ENCODE measurements at places on chromosomes 2 and 18.

- DNase-seq, result no peak
Measured at GRCh38 chr2:105773568-105773967, 28.9 kb downstream of the NCK2 start.

DNA sequence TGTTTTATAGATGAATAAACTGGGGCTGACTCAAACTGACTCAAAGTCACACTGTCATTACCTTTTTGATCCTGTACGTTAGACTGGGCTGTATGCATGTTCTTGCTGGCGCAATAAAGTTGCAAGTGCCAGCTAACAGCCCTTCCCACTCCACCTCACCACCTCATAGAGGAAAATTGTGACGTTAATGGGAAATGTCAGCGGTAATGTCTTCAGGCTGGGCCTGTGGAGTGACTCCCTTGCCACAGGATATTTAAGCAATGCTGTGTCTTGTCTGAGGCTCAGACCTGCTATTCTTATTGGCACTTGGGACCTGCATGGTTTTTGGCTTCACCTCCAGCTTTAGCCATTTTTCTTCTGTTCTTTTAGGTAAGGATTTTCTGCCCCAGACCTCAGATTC lies 25.2 kb upstream of the CASP10 start:
- no peak for DNase-seq

GRCh38 chr18:49031511-49032188 lies 80.9 kb upstream of the SMAD7 start:
- DNase-seq, result no peak

DNA sequence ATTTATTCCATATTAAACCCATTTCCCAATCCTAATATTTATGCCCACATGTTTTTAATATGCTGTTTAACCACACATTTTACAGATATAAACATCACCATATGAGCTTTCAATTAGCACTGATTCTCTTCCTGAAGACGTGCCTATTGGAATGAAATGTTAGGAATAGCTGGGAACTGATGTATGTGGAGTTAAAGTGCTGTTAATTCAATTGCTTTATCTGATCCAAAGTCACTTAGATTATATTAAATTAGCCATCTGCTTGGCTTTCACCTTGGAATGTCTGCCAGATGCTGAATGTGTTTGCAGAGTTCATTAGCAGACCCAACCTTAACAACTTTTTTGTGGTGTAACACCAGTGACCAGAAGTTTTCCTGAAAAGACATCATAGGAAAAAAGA lies 942.9 kb upstream of the KLHL29 start:
- no peak for DNase-seq

- DNase-seq, result no peak
Measured at GRCh38 chr18:33184175-33184574, 256.3 kb downstream of the CCDC178 start.

DNA sequence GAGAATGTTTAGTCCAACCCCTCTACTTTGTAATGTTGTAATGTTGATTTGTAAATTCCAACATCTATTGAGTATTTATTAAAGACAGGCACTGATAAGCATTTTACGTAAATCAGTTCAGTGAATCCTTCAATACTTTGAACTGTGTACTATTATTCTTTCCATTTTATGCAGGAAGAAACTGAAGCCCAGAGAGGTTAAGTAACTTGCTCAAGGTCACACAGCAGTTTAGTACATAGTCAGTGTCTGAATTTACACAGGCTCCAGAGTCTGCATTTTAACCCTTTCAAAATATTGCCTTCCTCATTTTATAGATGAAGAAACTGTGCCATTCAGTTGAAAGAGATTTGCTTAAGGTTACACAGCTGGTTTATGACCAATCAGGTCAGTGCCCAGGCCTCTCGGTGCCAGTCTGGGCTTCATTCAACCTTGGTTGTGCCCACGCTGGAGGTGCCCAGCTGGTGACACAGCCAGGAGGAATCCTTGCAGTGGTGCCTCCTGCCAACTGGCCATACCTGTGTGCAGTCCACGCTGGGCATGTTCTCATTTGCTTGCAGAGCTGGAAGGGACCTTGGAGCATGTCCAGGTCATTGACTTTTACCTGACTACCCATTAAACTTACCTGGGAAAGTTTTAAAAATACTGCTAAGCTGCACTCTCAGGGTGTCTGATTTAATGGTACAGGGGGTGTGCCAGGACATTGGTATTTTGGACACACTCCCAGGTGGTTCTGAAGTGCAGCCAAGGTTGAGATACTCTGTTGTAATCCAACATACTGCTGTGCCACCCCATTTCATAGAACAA lies 74.3 kb upstream of the CYRIA start:
- DNase-seq, result no peak

DNA sequence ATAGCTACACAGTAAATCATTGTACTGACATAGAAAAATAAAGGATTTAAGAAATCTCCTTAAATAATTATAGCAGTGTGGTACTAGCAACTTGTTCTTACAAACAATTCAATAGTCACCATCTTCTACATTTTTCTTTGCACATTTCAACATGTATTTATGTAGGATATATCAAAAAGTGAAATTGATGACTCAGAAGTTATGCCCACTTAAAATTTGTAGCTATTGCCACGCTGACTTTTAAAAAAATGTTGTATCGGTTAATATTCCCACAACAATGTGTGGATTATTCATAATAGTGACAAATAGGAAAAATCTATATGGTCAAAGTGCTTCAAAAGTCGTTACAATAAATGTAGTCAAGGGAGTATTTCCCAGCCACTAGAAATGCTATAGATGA lies 6.7 kb downstream of the TGFA start:
- DNase-seq, result no peak

DNA sequence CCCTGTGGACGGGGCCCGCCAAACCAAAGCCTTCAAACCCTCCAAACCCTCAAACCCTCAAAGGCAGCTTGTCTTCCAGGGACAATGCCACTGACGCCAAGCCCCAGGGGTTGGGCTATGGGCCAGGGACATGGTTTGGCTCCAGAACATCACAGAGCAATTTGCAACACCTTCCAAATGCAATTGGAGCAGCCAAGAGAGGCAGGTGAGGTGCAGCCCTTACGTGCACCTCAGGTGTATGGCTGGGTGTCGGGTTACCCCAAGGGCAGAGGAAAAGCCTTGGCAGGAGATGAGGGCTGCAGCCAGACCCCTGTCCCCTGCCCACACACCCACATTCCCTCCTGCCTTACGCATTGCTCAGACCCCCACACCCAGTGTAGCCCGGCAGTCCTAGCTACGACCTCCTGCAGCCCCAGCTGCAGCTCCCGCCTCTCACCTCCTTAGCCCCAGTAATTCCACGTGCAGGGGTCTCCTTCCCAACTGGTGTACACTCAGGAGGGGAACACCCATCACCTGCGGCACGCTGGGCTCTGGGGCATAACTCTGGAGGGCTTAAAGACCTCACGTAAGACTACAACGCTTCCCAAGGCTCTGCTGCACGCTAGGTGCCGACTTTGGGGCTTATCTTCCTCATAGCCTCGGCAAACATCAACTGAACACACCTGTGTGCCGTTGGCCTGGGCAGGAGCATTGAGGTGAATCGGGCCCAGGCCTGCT lies 88.7 kb downstream of the TFCP2L1 start:
- DNase-seq, result no peak

DNA sequence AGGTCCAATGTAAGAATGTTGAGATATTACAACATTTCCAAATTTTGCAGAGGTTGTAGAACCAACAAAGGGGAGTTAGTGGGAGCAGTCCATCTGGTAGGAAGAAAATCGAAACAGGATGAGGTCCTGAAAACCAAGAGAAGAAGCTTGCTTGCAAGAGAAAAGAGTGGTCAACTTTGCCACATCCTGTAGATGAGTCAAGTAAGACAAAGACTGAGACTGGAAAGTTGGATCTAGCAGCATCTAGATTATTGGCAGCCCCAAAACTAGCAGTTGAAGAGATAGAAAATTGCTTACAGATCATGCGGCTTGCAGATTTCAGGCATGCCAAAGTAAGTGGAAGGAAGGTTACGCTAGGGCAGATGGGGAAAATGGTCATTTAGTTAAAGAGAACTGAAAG lies 378.9 kb downstream of the GRB14 start:
- DNase-seq, result no peak

GRCh38 chr2:177496921-177497320 lies 104.3 kb downstream of the AGPS start:
- no peak for DNase-seq

GRCh38 chr2:101809698-101810097 lies 112.2 kb downstream of the MAP4K4 start:
- DNase-seq, result no peak

DNA sequence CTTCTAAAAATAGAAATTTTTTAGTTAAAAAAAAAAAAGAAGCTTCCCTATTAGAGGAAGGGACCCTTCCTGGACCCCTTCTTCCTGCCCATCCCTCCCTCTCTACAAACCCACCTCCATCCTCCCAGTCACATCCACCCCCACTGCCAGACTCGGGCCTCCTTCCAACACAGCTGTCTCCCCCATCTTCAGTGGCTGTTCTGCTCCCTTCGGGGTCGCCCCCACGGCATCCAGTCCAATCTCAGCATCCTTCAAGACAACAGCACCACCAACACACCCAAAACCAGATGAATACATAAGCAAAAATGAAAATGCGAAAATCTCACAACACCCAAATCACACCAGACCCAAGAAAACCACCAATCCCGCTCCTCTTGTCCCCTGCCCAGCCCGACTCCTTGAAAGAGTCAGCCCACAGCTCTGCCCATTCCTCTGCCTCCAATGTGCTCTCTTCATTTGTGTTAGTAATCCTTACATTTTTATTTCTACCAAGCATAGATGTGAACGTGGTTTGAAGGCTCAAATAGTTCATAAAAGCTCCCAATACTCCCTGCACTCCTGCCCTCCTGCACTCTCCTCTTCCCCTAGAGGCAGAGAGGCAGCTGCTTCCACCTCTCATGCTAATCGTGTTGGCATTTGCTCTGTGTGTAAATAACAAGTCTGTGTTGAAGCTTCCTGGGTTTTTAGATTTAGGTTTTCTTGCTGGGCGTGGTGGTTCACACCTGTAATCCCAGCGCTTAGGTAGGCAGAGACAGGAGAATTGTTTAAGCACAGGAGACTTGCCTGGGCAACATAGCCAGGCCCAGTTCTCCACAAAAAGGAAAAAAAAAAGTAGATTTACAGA lies 37.0 kb downstream of the MAL start:
- no peak for DNase-seq

GRCh38 chr2:156944871-156945270 lies 312.6 kb upstream of the GALNT5 start:
- no peak for DNase-seq

DNA sequence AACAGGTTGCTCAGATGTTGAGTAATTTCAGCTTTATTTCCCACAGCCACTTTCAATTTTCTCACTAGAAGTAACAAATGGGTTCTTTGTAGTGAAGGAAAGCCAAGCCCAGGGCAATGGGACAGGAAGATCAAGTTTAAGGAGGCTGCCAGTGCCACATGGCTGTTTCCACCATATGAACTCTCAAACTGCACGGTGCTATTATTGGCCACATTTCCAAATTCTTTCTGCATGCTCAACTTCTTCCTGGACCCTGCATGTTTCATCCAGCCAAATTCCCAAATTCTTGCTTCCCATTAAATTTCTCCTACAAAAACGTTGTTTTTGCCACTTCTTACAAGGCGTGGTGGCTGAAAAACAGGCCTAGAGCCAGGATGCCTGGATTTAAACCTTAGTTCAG lies 193.3 kb upstream of the SPHKAP start:
- no peak for DNase-seq

GRCh38 chr2:236653863-236654262 lies 84.2 kb downstream of the ACKR3 start:
- no peak for DNase-seq

- peak; percentile 46 for DNase-seq
Measured at GRCh38 chr2:136008205-136008865, 22.9 kb upstream of the DARS1 start.

GRCh38 chr18:6997808-6998207 lies 119.8 kb downstream of the LAMA1 start:
- no peak for DNase-seq

GRCh38 chr2:54224997-54225396 lies 31.0 kb downstream of the TSPYL6 start:
- no peak for DNase-seq

- peak; percentile 83 for DNase-seq
Measured at GRCh38 chr2:57842531-57842930, 204.1 kb upstream of the VRK2 start.

DNA sequence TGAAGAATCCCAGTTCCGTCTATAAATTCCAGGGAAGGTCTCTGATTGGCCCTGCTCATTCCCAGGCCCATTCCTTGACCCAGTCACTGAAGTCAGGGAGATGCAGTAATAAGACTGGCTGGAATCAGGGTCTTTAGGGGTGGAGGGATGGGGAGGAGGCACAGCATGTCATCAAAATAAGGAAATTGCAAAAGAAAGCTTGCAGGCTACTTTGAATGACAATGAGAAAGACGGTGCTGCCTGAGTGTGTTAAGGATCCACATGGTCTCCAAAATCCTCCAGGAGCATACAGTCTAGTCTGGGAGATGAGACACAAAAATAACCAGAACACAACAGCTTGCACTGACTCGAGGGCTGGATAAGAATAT lies 2.0 kb upstream of the DES start:
- no peak for DNase-seq

GRCh38 chr2:233080836-233081229 lies 20.7 kb downstream of the INPP5D start:
- DNase-seq, result no peak

GRCh38 chr18:79782566-79783308 lies 15.0 kb upstream of the KCNG2 start:
- no peak for DNase-seq

- DNase-seq, result no peak
Measured at GRCh38 chr2:215654148-215654819, 218.4 kb upstream of the FN1 start.

- DNase-seq, result no peak
Measured at GRCh38 chr2:72057308-72057707, 90.4 kb downstream of the CYP26B1 start.

DNA sequence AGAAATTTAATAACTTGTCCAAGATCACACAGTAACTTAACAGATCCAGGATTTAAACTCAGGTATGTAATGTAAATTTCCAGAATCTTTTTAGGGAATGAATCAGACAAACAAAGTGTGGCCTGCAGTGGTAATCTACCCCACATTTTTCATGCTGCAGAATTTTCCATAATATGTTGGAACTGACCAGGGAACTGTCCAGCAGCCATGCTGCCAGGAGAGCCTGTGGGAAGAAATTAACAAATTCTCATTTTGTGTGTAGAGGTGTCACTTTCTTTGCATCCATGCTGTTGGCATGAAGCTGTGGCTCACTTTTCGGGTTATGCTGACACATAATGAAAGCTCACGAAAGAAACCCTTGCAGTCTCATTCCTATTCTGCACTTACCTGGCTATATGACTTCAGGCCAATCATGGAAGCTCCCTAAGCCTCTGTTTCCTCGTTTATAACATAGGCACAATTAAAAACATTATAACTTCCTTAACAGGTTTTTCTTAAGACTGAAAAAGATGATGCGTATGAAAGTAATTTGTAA lies 54.7 kb downstream of the CDKL4 start:
- no peak for DNase-seq

DNA sequence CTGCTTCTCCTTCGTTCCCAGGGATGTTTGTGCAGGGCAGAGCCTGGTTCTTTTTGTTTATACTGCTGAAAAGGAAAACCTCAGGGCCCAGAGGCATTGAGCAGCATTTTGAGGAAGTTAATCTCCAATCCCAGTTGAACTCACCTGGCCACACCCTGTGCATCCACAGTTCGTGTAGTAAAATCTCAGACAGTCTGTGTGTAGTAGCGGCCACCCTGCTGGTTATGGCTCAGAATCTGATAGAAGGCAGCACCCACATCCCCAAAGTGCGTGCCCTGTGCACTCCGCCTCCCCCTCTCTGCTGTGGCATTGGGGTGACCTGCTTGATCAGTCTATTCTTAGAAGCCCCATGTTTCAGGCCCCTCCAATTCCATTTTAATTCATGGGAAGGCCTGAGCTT lies 10.9 kb downstream of the TRIB2 start:
- DNase-seq, result no peak

GRCh38 chr2:100891906-100892642 lies 72.1 kb downstream of the NPAS2 start:
- DNase-seq, result peak; percentile 50
